ENCODE measurements at places on chromosomes 2 and 18.

DNA sequence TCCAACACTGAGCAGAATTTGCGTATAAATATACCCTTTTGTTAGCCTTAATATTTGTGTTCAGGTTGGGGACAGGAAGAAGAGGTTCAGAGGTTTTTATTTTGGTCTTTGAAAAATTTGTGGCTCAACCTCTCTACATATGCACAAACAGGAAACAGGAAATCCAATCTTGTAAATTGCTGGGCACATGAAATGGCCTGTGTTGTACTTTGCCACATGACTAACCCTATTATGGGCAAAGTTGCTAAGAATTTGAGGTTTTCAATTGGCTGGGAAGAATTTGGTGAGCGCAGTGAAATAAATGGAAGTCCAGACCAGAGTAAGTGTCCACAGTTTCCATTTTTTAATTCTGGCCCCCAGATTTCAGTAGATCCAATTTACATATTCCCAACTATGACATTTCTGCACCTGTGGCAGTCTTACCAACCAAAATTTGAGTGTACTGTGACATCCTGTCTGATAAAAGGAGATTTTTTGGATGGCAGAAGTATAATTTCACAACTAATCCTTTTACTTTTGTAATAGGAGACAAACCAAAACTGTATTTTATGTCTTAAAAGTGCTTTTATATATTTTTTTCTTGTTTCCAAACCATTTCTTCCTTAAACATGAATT is 63.6 kb downstream of the COX7A2L start:
- DNase-seq = peak; percentile 71

DNA sequence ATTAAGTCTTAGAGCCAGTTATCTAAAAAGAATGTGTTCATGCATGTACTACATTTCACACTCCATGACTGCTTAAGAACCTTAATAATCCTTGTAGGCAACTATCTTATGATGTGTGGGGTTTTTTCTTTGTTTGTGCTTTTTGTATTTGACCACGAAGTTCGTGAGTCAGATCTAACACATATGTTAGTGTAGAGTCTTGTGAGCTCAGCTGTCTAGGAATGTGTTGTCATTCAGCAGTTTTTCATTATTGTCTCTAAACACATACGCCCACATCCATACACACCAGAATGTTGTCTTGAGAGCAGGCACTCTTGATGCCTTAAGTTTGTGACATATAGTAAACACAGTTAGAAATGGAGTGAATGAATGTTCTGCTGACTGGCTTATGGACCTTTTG is 38.4 kb downstream of the CAB39 start:
- DNase-seq = no peak

DNA sequence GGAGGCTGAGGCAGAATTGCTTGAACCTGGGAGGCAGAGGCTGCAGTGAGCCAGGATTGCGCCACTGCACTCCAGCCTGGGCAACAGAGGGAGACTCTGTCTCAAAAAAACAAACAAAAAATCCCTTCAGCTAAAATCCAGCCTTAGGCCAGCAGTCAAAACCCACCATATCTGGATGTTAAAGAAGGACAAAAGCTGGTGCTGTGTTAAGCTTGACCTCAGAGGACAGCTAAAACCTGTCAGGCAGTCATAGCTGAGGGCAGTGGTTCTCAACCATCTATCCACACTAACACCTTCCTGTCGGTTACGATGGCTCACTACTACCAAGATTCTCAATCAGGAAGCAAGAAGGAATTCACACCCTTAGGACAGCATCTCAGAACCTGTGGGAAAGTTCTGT is 9.6 kb downstream of the PTRHD1 start:
- DNase-seq = no peak

DNA sequence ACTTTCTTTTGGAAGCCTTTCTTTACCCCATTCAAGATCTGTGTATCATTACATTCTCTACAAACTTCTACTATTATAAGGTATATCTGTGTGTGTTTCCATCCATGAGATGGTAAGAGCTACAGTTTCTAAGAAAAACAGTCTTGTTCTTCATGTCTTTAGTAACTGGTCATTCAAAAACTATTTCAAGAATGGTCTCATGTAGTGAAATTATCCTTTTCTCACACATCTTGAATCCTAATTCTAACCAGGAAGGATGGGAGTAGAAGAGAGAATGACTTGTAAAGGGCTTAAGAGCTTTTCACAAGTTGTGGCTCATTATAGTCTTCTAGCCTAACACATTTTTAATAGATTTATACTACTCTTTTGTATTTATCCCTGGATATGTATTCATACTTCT is 47.3 kb downstream of the ROCK1 start:
- no peak for DNase-seq

- DNase-seq = no peak
These were observed 13.5 kb downstream of the YWHAQ start for GRCh38 chr2:9617296-9617695.

- DNase-seq = no peak
These were observed at the start of gene ACOXL for GRCh38 chr2:110732422-110733413. TSS of gene ACOXL (plus strand) at chr2:110732573. CDS start at chr2:110768390, 35,817 bp downstream.

GRCh38 chr18:61402726-61403125 is 69.5 kb downstream of the CDH20 start:
- DNase-seq = no peak

Measured in NAMALWA (cell line).